ENCODE measurements at places on chromosomes 6 and 20. TPM values are rescaled to one million over a fixed set of nuclear protein-coding genes. Genes with fewer than 3 reads are reported as not detected.

Gene MMS22L
- total RNA-seq, result 14.4 TPM

Gene CRISP3
- 0.80 TPM for total RNA-seq

Gene MBOAT1
- 10.7 TPM for total RNA-seq

Gene NRN1
- 39.6 TPM for total RNA-seq

Gene CDC25B
- 10.4 TPM for total RNA-seq

Gene PGC
- not detected for total RNA-seq

Gene PET117
- 11.0 TPM for total RNA-seq

Gene COL21A1
- total RNA-seq, result 1.2 TPM

Gene CLPSL2
- total RNA-seq, result not detected

Gene RAET1L
- total RNA-seq, result not detected

All from endothelial cell (in vitro differentiated cells).